ENCODE measurements at places on chromosomes 2 and 18.

DNA sequence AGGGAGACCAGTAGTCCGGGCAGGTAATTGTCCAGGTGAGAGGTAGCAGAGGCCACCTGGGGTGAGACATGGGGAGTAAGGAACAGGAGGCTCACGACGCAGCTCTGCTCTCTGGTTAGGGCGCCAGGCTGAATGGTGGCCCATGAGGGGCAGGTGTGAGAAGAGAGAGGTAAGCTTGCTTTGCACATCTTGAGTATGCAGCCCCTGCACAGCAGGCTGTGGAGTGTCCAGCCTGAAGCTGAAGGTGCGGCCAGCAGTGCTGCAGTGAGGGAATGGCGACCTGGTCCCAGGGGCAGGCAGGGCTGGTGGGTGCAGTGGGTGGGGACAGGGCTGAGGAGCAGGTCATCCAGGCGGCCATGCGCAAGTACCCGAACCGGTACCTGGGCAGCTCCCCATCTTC lies 15.7 kb downstream of the PRELID3A start:
- no peak for DNase-seq

- no peak for DNase-seq
Measured at GRCh38 chr2:19870792-19871191, 31.0 kb downstream of the TTC32 start.

DNA sequence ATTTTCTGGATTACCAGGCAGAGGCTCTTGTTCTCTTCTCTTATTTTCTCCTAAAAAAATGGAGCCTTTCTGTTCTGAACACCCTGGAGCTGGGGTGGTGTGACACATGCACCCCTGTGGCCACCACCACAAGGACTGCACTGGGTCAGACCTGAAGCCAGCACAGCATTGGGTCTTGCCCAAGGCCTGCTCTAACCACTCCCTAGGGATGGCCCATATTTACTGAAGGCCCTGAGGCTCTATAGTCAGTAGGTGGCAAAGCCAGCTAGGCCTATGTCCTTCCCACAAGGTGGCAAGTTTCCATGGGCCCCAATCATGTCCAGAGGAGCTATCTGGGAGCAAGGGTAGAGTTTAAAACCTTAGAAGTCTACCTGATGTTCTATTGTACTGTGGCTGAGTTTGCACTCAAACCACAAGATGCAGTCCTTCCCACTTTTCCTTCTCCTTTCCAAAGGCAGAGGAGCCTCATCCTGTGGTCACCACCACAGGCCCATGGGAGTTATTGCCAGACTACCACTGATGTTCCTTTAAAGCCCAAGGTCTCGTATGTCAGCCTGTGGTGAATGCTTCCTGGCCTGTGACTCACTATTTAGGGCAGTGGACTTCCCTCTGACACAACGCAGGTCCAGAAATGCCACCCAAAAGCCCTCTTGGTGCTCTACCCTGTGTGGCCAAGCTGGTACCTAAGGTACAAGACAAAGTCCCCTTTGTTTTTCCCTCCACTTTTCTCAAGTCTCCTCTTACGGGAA lies 15.0 kb upstream of the FMNL2 start:
- DNase-seq = peak; percentile 23

DNA sequence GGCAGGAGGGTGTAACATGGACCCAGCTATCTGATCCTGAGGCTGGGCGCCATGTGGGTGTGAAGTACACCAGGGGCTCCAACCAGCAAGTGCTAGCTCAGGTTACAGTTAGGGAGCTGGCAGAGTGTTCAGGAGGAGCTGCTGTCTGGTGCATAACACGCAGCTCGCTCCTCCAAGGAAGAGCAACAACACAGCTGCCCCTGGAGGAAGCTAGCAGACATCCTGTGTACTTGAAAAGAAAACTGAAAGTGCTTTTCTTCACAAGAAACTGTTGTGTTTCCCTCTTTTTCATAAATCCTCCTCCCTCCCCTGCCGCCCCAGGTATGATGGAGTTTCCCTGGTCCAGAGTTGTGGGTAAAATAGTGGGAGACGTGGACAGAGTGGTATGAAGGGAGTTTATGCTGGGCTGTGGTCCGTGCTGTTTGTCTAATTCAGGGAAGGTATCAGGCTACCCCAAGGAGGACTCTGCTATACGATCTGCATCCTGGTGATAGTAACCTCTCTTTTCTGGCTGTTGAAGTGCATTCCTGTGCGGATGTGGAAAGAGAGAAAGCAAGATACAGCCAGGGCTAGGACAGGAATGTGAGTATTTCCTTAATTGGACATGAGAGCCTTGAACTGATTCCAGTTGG lies 6.1 kb upstream of the LBH start:
- DNase-seq = peak; percentile 76

DNA sequence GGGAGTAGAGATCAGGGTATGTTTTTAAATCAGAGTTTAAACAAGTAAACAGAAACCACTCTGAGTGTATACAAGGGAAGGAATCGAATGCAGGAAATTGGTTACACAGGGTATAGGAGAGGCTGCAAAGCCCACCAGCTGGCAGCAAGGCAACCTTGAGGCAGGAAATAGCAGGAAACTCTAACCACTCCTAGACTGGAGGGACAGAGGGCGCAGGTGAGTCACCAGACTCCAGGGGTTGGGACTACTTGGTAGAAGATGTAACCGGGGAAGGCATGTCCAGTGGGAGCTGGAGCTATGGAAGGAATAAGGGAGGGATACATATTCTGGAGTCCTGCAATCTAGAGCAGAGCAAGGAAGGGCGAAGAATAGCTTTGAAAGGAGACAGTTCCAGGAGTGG lies 152.3 kb downstream of the MEIS1 start:
- DNase-seq = no peak

Data from astrocyte of the hippocampus (primary cell).